RKO (cell line): ENCODE measurements at places on chromosomes 2 and 18.

- DNase-seq, result no peak
Observed at GRCh38 chr18:12068950-12069320, 24.7 kb upstream of the ANKRD62 start.

DNA sequence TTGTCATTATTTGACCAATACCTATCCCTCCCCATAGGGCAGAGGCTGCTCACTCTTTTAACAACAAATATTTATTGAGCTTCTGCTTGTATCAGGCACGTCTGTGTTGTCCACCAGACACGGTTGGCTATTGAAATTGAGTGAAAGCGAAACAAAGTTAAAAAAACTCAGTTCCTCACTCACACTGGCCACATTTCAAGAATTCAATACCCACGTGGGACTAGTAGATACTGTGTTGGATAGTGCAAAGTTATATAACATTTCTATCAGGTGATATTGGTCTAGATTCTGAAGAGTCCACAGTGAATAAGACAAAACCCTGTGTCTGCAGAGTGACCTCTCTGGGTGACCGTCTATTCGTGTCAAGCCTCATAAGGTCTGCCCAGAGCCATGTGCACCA is 43.9 kb upstream of the GALR1 start:
- DNase-seq, result no peak

GRCh38 chr18:40673150-40673549 is 1281.9 kb upstream of the PIK3C3 start:
- DNase-seq, result no peak

DNA sequence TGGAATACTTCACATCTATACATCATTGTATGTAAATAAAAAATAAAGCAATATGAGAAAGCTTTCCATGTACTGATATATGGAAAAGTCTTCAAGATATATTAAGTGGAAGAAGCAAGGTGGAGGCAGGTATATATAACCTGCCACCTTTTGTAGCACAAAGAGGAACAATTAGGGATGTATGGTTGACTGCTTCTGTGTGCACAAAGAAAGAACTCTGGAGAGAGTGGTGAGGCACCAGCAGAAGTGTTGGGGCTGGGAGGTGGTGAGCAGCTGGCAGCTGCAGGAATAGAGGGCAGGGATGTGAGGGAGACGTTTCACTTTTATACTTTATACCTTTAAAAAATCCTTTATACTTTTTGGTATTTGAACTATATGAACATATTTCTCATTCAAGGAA is 26.1 kb downstream of the KIF5C start:
- no peak for DNase-seq

GRCh38 chr2:229832510-229832898 is 89.3 kb downstream of the TRIP12 start:
- no peak for DNase-seq

DNA sequence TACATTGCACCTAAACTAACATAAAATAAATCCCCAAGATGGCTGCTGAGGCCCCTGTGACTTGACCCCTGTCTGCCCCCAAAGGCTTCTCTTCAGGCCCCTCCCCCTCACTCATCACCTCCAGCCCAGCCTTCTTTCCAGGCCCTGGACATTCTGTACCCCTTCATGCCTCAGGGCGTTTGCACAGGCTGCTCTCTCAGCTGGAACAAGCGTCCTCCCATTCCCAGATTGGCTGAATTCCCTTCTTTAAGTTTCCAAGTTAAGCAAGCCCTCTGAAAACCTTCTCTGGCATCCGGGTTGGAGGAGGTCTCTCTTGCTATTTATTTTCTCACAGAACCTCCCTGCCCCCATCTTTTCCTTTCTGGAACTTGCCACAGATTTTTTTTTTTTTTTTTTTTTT is 165.2 kb upstream of the BCL2L11 start:
- DNase-seq, result no peak

DNA sequence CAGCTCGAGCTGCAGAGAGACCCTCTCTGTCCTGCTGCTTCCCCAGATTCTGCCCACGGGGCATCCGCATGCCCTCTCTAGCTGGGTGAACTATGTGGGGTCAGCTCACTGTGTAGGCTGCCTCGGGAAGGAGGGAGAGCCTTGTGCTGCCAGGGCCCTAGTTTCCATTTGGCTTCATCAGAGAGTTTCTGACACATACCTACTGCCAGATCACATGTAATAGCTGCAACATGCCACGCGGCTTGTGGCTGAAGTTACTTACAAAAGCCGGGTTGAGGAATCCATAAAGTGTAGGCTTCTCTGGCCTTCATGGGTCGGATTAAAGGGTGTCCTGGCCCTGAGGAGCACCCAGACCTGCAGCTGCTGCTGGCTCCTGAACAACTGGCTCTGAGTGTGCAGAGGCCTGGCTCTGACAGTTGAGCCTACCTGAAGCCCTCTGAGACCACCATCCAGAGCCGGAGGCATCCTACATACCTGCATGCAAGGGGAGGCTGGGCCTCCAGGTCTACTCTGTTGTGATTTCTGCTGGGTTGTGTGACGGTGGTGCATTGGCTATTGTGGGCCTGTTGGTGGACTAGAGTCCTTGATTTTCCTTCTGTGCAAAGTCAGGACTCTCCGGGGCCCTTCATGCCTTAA is 130.0 kb downstream of the SH3RF3 start:
- DNase-seq, result no peak

DNA sequence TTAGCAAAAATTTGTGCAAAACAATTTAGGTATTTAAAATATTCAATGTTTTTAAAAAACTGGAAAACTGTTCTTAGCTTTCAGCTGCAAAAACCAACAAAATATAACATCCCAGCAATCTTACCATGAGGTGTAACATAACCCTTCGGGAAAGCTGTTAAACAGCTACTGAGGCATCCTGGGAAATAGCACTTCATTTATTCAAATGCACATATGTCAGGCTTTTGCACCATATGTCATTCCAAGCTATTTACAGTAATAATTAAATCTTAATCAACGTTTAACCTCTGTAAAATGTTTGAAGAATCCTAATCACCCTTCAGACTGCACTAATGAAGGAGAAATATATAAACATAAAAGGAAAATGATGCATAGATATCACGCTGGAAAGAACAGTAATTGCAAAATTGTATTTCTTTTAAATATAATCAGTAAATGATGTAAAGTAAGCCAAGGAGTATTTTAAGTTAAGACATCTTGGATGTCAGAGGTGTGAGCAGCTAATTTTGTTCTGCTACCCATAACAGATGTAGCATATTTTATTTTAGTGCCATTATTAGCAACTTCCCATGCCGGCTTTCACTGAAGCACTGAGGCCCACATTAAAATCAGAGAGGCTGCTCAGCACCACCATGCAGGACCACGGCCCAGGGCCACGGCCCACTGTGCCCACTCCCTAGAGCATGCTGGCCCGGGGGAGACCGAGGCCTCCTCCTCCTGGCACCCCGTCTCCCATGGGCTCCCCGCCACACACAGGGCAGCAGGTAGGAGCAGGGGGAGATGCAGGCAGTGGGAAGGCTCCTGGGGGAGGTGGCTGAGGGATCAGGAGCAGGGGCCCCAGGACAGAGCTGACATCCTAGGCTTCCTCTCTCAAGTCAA is 30.9 kb downstream of the EMX1 start:
- DNase-seq, result no peak

DNA sequence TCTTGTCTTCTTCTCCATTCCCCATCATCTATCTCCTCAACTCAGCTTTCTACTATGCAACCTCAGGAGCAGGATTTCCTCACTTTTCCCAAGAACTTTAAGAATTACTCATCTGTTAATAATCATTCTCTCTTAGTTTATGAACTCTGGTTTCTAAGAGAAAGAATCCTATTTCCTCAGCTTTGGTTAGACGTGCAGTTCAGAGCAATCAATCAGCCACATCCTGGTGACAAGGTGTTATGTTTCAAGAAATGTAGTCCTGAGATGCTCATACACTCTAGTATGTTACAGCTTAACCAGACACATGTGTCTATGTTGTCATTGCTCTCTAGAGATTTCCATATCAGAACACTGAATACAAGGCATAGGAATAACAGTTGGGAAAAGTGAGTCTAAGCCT is 277.9 kb downstream of the MBD2 start:
- DNase-seq, result no peak
